ENCODE measurements at places on chromosomes 13 and 19.
A peak's percentile ranks its signal among the peaks of the same experiment; 100 is the strongest.

DNA sequence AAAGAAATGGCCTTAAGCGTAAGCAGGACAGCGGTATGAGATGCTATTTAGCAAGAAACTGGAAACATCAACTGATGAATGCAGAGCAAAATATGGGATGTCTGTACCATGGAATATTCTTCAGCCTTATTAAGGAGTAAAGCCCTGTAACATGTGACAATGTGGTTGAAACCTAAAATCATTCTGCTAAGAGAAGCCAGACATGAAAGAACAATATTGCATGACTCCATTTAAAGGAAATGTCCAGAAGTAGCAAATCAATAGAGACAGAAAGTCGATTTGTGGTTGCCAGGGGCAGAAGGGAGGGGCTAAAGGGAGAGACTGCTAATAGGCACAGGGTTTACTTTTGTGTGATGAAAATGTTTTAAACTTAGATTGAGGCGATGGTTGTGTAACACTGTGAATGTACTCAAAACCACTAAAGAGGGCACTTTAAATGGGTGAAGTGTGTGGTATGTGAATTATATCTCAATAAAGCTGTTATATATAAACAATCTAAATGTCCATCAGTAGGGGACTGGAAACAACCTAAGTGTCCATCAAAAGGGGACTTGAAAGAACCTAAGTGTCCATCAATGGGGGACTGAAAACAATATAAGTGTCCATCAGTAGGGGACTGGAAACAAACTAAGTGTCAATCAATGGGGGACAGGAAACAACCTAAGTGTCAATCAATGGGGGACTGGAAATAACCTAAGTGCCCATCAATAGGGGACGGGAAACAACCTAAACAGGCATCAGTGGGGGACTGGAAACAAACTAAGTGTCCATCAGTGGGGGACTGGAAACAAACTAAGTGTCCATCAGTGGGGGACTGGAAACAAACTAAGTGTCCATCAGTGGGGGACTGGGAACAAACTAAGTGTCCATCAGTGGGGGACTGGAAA, 45.4 kb downstream of the CCL25 start:
- DNase-seq: no peak

DNA sequence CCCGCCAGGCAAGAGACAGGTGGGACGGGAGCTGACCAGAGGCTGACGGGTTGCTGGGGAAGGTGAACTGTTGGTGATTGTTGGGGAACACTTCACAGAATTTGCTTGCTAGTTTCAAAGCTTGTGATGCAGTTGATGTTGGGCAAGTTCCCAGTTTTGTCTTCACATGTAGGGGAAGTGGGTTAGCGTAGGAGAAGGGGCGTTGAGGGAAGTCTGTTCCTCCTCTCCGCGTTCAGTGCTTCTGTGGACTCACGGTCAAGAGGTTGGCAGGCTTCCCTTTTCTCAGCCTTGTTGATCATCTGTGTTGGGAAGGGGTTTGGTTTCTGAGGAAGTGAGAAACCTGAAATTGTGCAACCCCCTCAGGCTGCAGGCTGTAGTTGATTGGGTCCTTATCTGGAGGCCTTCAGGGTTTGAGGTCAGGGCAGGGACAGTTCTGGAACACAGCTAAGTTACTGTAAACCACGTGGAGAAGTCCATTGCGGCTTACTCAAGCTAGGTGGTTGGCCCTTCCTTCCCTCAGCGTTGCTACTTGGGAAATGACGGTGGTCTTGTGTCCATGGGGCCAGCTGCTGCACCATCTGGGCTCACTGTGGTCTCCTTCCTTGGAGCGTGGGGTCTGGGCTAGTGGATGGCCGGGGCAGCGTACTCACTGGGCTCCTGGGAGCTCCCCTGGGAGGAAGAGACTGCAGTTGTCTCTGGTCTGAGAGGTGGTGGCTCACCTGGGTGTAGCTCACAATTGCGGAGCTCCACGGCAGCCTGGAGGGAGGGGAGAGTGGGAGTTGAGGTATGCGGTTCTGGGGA, 7.5 kb downstream of the RPS9 start:
- DNase-seq: peak; percentile 63

DNA sequence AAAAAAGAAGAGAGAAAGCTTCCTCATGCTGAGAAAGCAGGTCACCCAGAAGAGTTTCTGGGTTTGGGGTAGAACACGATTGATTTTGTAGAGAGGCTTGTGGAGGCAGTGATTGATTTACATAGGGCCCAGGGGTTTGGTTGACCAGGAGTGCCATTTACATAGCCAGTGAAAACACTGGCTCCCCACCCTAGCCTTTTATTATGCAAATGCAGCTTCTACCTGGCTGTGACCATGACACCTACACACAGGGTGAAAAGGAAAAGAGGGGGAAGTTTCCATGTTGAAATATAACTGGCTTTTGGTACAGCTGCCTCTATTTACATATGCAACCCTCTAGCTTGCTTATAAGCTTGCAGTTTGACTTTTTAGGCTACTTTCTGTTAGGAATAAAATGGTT, 62.0 kb downstream of the ZNF100 start:
- DNase-seq: no peak

DNA sequence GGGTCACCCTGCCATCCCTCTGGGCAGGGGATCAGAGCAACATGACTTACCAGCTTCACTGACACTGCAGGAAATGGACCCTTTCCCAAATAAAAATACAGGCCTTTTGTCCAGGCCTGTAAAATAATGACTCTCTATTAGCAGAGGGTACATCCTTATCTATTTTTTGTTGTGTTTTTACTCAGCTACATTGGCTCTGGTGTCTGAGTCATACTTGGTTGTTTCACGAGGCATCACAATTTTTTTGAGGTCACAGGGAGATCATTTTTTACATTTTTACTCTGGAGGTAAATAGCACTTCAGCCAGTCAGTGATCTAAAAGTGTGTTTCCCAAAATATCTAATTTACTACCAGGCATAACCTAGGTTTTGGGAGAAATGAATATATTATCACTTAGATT, 6.9 kb upstream of the HTR2A start:
- DNase-seq: peak; percentile 9

- no peak for DNase-seq
Observed at GRCh38 chr19:1873524-1874473, 10.4 kb upstream of the KLF16 start.

DNA sequence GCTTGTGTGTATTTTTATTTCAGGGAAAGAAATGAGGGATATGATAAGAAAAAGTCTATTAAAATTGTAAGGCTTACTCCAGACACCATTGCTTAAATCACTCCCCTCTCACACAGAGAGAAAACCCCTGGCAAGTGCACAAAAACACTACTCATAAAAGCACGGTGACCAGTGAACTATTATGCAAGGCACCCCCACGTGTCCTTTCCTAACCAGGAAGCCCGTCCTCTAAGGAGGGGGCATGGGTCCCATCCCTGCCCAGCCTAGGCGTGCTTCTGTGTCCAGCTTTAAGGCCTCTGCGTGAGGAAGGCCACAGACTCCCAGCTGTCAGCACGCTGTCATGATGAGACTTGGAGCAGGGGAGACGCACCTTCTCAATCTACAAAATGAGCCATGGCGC, 83.5 kb downstream of the SLC7A1 start:
- DNase-seq: no peak

- no peak for DNase-seq
Observed at GRCh38 chr19:56980906-56981305, 138.9 kb upstream of the USP29 start.

- DNase-seq: no peak
Observed at GRCh38 chr13:98295371-98295770, 118.3 kb upstream of the RNF113B start.

DNA sequence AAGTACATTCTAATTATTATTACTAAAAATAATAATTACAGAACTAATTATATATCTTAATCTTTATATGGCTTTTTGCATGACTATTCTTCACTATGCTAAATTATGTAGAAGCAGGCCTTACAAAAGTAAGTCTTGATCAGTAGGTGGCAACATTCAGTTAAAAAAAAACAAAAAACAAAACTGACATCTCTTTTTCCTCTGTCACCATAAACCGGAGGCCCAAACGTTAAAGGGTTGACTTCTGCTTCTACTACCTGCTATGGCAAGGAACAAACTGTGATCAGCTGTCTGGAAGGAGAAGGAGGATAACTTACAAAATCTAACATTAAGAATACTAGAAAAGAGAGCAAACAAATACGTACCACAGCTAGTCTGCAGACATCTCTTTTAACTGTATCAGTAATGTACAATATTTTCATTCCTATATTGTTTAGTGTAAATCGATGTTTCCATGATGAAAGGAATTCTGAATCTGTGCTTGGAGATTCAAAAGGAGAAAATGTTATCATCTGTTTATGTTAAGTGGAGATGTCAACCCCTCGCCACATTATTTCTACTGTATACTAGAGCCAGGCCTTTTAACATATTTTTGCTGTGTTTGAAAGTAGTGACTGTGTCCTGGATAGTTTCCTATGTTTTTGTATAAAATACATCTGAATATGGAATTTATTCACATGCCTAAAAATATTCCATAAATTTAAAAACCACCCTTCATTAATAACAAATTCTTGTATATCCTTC, 1525.4 kb downstream of the SLITRK1 start:
- no peak for DNase-seq

GRCh38 chr13:41416276-41416675, 41.1 kb upstream of the RGCC start:
- DNase-seq: no peak

- no peak for DNase-seq
Observed at GRCh38 chr19:32294871-32295438, 50.5 kb upstream of the ZNF507 start.

DNA sequence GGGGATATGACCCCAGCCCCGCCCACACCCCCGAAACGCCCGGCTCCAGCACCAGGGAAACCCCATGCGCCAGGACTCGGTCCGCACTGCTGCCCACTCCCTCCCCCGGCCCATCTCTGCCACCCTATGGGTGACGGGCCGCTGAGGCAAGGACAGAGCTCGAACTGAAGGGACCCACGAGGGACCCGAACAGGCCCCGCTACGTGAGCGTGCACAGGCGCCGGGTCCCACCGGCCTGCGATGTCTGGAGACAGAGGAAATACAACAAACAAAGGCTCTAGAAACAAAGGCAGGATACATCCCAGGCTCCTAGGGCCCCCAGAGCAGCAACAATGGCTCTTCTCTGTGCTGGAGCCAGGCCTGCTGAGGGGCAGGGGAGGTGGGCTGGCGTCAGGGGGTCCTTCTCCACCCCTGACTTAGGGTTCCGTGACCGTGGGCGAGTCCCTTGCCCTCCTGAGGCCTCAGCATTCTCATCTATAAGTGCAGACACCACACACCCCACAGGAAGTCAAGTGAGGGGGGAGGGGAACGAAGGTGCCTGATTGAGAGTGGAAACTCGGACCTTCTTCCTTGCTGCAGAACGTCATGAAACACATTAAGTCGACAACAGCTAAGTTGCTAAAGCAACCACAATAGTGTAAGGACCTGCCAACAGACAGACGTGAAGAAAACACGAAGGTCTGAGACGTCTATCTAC, 3.1 kb downstream of the ABHD17A start:
- DNase-seq: peak; percentile 84

DNA sequence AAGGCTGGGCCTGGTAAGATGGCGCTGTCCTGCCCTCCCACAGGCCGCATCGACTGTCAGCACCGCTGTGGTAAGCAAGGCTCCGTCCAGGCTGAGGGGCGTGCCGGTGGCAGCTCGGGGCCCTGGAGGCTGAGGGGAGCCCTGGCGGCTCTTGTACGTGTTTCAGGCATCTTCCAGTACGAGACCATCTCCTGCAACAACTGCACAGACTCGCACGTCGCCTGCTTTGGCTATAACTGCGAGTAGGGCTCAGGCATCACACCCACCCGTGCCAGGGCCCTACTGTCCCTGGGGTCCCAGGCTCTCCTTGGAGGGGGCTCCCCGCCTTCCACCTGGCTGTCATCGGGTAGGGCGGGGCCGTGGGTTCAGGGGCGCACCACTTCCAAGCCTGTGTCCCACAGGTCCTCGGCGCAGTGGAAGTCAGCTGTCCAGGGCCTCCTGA, 1.2 kb downstream of the IZUMO4 start:
- no peak for DNase-seq

GRCh38 chr13:51148952-51149573, 38.0 kb upstream of the C13orf42 start:
- DNase-seq: no peak

GRCh38 chr13:33994198-33994597, 176.2 kb downstream of the RFC3 start:
- DNase-seq: no peak

GRCh38 chr19:31066385-31066784, 282.9 kb downstream of the TSHZ3 start:
- no peak for DNase-seq

DNA sequence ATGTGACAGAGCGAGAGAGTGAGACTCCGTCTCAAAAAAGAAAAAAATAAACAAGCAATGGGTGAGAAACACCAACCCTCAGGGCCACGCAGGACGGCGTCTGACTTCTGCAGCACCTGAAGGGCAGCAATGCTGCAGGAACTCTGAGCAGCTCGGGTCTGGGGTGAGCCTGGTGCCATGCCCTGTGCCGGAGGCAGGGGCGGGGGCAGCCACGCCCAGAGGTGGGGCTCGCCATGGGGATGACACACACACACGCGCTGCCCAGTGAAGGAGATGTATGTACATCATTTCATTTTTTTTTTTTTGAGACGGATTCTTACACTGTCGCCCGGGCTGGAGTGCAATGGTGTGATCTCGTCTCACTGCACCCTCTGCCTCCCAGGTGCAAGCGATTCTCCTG, 24.3 kb downstream of the GPX4 start:
- no peak for DNase-seq

DNA sequence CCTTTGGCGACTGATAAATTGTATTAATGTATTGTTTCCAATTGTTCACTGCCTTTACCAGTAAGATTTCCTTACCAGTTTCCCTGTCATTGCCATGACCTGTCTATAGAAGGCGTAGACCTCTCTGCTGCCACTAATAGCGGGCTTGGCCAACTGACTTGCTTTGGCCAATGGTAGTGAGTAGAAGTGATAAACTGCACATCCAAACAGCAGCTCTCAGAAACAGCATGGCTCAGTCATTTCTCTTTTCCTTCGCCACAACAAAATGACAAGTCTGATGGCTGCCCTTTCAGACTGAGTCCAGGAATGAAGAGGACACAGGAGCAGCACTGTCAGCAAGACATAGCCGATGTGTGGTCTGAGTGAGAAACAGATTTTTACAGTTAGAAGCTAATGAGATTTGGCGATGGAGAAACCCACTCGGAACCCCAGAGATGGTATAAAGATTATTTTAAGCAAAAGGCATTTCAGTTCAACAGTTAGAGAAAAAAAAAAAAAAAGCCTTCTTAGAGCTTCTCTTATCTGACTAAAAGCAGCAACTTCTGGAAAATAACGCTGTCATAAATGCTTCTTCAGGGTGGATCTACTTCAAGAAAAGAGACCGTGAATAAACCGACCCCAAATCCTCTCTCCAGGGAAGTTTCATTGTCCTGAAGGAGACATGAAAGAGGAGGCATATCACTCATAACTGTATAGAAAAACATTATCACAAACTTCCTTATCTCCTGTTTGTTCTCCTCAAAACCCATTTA, 42.0 kb upstream of the TM9SF2 start:
- peak; percentile 35 for DNase-seq

DNA sequence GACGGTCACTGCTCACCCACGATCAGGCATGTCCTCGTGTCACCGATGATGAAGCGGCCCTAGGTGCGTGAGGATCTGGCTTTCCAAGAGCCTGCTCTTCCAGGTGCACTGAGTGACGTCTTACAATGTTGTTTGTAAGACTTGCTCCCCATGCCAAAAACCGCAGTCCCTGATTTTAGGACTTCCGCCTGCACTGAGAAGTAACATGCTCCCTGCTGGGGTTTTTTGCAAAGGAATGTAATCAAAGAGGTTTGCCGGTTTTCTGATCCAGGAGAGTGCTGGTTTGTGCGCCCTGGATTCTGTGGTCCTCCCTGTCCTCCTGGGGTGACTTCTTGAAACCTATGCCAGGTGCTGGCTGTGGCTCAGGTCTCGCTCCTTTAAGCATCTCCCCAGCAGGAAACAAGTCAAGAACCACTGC, 38.8 kb downstream of the MYO9B start:
- DNase-seq: no peak

GRCh38 chr19:31349160-31349881, at the start of gene TSHZ3:
TSS of gene TSHZ3 (minus strand) at chr19:31349436. CDS start at chr19:31349219, 217 bp downstream.
- DNase-seq: peak; percentile 32

All from activated CD4-positive, alpha-beta T cell treated with anti-CD3 and anti-CD28 coated beads, Interleukin-2, amount 50 U/mL, for 16 hours (primary cell).